ENCODE measurements at places on chromosomes 7 and 10.

GRCh38 chr7:57204411-57204811, 72.2 kb upstream of the ZNF479 start:
- DNase-seq = no peak

- DNase-seq = no peak
Measured at GRCh38 chr10:86177537-86178155, 188.9 kb downstream of the GRID1 start.

- DNase-seq = no peak
Measured at GRCh38 chr10:89520706-89521105, 14.7 kb downstream of the SLC16A12 start.

DNA sequence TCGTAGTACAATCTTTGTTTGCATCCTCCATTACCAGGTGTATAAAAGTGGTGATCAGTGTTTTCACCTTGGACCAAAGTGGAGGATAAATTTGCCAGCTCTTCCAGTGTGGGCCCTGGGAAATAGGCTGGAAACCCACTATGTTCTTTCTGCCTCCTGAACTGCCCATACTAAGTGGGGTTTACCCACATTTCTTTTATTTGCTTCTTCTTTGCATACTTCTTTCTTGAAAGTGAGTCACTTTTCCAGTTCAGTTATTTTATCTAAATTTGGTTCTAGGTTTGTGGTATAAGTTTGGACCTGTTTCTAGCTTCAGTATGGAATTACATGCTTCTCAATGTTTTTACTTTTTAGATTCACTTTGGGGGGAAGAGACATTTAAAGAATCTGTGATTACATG, 126.2 kb upstream of the ACBD5 start:
- DNase-seq = no peak

DNA sequence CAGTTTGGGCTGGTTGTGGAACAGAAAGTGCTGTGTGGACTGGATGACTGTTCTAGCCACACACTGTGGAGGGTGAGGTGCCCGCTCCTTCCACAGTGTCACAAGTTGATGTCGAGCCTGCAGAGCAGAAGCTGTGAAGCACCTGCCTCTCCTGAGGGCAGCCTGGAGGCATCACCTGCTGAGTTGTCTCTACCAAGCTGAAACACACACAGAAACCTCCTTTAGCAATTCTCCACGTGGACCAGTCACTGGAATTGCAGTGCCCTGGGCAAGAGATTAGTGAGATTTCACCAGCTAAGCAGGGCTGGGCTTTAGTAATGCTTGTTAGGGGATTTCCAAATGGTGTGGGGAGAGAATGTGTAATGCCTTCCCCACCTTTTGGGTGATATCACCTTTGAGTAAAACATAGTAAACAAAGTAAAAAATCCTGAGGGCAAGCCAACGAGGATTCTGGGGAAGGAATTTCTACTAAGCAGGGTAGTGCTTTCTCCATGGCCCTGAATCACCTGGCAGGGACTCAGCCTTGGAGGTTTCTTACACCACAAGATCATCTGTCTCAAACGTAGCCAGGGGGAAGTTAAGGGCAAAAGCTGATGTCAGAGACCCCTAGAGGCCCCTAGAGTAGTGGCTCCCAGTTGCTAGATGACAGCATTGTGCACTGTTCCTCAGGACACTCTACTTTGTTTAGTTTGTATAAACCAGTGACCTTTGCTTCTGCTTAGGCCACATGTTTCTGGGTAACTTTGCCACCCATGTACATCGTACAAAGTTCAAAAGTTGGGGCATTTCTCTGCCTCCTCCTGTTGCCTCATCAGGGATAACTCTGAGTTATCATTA, 233.1 kb upstream of the IGFBP3 start:
- peak; percentile 11 for DNase-seq

GRCh38 chr10:43237128-43237527, 29.7 kb downstream of the RASGEF1A start:
- no peak for DNase-seq

GRCh38 chr7:86469680-86470295, 173.9 kb upstream of the GRM3 start:
- DNase-seq = peak; percentile 93

GRCh38 chr10:89813546-89813945, 112.2 kb downstream of the KIF20B start:
- no peak for DNase-seq

DNA sequence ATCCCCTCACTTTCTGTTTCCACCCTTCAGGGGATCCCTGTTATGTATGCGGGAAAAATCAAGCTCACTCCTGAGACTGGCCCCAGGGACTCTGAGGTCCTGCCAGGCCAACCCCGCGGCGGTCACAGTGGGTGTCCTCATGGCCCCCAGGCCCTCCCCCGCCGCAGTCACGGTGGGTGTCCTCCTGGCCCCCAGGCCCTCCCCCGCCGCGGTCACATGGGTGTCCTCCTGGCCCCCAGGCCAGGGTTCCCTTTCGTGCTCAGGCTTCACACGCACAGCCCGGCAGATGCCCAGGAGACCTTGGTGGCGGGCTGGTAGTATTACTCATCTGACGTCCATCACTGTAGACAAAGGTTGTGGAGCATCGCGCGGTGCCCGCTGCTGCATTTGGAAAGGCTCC, 491.0 kb upstream of the FOXK1 start:
- no peak for DNase-seq

- DNase-seq = no peak
Measured at GRCh38 chr10:19204246-19204917, 155.8 kb downstream of the MALRD1 start.

DNA sequence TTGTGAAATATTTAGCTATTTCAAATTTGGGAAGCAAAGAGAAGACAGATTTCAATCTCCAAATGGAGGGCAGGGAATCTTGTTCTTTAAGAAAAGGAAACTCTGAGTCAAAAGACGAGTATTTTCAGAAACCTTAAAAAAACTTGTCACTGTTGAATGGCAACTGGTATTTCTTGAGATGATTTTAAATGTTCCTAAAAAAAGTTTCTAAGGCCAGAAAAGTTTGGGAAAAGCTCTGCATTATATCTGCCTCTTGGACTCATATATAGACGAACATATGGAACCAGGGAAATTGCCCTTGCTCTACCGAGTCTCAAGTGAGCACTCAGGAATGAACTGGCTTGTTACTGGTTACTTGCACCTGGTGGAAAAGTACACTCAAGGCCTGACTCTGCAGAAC, 69.5 kb downstream of the ADAM22 start:
- no peak for DNase-seq

DNA sequence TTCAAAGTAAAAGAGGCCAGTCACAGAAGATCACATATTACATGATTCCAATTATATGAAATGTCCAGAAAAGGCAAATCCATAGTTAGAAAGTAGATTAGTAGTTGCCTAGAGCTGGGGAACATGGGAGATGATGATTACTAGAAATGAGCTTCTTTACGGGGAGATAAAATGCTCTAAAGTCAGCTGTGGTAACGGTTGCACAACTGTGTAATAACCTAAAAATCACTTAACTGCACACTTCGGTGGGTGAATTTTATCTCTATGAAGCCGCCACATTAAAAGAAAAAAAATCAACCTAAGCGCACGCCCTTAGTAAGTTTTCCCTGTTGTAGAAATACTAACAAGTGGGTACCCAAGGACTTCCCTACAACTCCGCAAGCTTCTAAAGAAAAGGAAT, 15.9 kb downstream of the XRCC2 start:
- DNase-seq = no peak

DNA sequence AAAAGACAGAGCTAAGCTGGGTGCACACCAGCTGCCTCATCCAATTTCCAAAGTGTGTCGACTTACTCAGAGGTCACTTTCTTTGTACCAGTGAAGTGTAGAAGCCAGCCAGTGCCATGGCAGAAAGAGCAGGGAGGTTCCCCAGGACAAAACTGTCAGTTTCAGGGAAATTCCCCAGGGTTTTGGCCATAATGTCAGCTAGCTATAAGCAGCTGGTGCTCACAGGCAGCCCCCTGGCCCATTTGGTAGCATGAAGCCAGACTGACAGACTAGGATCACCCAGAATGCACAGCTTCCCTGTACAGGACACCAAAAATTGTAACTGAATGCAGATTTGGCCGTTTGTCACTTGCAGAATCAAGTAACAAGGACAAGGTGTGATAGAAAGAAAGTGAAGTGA, 28.6 kb downstream of the MRPL32 start:
- peak; percentile 23 for DNase-seq

GRCh38 chr10:101000127-101000914, 713 bp downstream of the LZTS2 start:
- DNase-seq = peak; percentile 41

- DNase-seq = no peak
Measured at GRCh38 chr7:98119256-98119918, 12.7 kb downstream of the LMTK2 start.

- no peak for DNase-seq
Measured at GRCh38 chr10:93143281-93143680, 69.6 kb downstream of the CYP26A1 start.

- DNase-seq = no peak
Measured at GRCh38 chr7:93843260-93843659, 47.3 kb downstream of the TFPI2 start.

- DNase-seq = no peak
Measured at GRCh38 chr10:3671386-3671955, 113.5 kb downstream of the KLF6 start.

DNA sequence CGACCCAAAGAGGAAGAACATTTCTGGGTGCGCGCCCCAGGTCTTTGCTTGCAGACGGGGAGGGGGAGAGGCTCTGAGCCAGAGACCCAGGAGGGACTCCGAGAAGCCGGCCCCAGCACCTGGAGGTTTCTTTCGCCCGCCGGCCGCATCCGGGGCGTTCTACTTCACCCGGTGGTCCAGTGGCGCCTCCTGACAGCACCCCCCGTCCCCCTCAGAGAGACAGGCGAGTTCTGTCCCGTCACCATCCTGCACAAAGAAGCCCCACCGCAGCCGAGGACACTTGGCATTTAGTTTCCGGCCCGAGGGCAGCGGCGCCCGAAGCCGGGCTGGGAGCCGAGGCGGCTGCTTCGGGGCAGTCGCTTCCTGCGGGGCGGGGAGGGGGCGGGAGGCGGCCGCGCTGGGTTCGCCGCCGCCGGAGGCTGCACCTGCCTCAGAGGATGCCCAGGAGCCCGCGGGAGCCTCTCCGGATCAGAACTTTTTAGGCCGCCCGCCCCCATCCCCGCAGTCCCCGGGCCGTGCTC, at the start of gene TMEM178B:
Gene TMEM178B (plus strand): TSS at position 424 of the 521 bp plus-strand sequence.
- DNase-seq = peak; percentile 10

DNA sequence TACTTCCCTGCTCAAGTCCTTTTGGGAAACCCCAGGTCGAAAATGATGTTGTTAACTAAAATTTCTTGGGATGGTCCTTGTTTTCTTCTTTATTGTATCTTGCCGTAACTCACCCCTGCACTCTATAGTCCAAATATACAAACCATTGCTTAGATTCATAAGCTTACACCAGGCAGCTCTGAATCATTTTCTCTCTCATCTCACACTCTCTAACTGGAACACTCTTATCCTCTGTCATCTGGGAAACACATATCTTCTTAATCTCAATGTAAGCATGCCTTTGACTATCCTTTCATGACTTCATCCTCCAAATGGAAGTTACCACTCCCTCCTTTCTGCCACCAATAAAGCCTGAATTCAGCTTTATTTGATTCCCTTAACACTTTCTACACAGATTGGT, 175.8 kb upstream of the ANK3 start:
- DNase-seq = no peak

- no peak for DNase-seq
Measured at GRCh38 chr7:66668677-66669076, 40.0 kb downstream of the KCTD7 start.

DNA sequence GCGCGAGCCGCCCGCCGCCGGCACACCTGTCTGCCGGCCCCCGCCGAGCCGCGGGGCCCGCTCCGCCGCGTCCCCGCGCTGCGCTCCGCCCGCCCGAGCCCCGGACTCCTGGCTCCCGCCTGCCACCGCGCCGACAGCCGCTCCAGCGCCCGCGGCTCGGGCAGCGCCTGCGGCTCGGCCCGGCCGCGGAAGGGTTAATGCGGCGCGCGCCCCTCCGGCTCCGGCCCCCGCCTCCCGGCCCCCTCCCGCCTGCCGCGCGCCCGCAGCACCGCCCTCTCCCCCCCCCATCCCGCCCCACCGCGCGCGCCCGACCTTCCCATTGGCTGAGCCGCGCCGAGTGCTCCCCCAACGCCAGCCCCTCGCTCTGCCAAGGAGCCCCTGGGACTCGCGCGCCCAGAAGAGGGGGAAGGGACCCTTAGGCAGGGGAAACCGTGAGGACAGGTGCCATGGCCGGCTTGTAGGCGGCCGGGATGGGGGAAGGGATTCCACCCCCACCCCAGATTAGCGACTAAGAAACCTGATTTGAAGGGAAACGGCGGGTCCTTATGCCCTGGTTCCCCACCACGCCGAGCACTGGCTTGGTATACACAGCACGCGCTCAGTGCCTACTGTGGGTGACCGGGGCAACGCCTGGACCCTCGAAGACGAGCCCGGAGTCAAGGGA, at the start of gene KCNH2:
Gene KCNH2 (minus strand): TSS at position 196 of the 664 bp plus-strand sequence. CDS start 408 bp downstream, outside the sequence.
- peak; percentile 97 for DNase-seq

DNA sequence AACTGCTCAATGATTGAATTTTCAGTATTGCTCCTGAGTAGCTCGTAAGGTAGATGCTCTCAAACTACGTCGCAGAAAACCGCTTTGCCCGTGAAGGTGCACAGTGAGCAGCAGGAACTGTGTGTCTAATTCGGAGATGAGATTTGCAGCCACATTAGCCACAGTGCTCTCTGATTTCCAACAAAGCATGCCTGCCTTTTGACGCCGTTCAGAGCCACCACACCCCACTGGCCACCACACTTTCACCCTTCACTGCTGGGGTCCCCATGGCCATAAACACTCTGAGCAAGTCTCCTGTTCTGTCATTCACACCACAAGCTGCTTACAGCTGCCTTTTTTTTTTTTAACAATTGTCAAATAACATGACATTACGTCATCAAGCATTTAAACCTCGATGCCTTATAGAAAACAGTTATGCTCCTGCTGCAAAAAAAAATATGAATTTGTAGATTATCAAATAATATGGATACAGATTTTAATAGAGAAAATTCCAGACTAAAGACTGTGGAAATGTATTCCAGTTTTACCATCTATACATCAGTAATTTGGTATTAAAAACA, 578.8 kb upstream of the PFKP start:
- DNase-seq = no peak

DNA sequence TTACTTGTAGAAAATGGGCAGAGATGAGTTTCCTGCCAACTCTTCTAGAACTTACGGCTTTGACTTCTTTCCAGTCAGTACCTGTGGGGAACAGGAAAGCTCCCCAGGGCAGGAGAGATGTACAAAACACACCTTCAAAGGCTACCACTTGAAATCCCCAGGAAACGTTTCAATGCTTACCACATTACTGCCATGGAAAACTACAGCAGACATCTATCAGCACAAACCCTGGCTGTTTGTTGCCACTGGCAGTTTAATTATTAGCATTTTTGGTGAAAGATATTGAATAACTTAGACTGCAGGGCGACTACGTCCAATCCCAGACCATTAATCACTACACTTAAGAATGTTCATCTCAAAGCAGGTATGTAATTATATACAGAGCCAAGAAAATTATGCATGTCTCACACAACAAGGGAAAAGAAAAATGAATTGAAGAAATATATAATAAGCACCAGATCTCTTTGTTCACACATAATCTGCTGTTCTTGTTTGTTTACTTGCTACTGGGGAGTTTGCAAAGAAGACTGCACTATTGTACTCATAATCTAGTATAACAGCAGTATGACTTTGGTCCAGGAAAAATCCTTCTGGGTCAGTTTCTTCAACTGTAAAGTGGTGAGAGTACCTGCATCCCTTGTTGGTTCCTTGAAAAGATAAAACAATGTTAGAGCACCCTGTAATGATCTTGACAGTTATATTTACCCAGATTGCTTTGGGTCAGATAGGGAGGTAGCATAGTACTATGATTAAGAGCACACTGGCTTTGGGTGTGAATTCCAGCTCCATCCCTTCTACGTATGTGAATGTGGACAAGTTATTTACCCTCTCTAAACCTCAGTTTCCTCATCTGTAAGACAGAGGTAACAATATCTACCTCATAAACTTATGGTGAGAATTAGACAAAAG, 138.3 kb downstream of the DOCK4 start:
- DNase-seq = no peak

All from NCI-H82 (cell line).